ENCODE measurements at places on chromosomes 3 and 15.
A peak's percentile ranks its signal among the peaks of the same experiment; 100 is the strongest.

DNA sequence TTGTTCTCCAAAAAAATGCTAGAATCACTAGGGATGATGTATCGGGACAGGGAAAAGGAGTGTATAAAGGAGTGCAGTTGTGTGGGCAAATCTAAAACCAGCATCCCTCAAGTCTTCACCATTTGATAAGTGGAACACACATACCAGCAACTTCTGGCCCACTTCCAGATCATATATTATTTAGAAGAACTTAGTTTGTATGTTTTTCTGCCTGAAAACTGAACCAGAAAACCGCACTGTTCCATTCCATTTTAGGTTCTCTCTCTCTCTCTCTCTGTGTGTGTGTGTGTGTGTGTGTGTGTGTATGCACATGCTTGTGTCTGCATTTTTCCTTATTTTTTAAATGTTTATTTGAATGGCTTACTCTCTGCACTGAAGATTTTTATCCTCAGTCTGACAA lies 93.5 kb downstream of the SERPINI1 start:
- no peak for ATAC-seq

- no peak for ATAC-seq
Observed at GRCh38 chr15:81012588-81012987, 11.9 kb downstream of the TLNRD1 start.

DNA sequence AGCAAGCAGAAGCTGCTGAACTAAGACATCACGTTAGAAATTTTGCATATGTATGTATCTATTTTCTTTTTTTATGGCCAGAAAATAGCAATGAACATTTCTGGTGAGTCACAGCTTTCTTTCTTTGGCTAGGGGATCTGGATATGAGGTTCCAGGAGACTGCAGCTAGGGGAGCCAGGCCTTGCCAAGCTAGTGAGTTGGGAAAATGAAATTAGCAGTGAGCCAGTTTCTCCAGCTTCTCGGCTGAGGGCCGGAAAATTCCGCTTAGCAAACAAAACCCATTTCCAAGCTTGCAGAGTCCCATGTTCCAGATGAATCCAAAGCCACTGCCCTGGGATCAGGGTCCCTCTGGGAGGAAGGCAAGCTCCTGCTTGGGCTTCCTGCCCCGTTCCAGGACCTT lies 137.6 kb downstream of the SRGAP3 start:
- no peak for ATAC-seq

DNA sequence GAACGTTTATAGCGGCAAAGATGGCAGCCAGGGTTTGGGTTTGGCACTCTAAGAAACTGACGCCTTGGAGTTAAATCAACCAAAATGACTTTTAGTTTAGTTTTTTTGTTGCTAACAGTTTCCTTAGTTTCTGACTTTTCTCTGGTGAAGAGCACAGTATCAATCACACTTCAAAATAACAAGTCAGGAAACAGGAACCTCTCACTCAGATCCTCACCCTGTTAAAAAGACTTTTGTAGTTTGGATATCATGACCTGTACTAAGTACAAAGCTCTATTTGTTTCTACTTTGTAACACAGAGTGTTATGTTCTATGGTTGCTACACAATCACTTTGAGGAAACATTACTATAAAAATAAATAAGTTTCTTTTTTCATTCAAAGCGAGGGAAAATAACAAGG lies 51.1 kb downstream of the ATP10A start:
- ATAC-seq: peak; percentile 33

DNA sequence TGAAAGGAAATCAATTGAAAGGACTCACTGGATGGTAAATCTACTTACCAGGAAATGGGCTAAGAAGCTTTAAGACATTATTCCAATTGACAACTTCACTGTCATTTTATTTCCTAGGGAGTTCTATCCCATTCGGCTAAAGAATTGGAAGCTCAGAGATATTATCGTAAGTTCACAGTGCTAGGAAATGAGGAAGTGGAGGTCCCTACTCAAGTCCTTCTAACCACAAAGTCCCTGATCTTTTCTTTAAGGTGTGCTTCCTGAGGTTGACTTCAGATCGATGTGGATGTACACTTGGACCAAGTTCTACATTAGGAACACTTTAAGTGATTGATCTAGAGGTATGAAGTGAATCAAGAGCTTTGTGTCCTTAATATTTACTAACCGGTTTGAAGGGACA lies 63.6 kb downstream of the MDFIC2 start:
- ATAC-seq: no peak

DNA sequence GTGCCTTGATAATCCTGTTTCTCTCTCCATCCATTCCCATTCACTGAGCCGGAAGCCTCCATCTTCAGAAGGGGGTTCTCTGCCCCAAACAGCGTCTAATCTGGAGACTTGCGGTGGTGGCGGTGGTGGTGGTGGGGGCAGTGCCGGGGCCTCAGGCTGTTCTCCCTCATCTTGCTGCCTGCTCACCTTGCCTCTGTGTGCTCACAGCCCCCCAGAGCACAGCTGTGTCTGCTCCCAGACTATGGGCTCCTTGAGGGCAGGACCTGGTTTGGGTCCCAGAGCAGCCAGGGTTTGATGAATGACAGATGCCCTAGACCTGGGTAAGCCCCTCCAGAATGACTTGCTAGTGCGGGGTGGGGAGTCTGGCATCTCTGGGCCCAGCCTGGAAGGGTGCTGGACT lies 430 bp upstream of the PSTPIP1 start:
- ATAC-seq: peak; percentile 11

DNA sequence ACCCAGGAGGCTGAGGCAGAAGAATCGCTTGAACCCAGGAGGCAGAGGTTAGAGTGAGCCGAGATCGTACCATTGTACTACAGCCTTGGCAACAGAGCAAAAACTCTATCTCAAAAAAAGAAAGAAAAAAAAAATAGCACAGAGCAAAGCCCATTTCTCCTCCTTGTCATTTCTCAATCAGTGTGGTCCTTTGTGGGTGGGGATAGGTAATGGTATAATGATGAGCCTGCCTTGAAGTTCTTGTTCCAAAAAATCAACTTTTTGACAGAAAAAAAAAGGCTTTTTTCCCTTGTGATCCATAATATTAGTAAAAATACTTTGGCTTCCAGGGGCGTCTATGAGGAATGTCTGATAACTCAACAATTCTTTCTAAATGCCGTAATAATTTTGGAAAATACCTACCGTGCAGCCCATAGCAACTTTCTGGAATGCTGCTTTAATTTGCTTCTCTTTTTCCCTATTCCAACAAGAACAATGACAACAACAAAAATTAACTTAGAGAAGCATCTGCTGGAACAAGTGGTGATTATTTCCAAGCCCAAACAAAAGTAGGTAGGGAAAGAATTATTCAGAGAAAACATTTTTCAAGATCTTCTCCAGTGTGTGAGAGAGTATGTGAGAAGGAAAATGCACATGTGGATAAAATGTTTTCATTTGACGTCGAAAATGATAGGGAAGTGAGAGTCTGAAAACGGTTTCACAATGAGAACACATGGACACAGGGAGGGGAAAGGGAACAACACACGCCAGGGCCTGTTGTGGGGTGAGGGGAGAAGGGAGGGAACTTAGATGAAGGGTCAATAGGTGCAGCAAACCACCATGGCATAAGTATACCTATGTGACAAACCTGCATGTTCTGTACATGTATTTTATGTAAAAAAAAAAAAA lies 337.8 kb downstream of the RBMS3 start:
- ATAC-seq: no peak

DNA sequence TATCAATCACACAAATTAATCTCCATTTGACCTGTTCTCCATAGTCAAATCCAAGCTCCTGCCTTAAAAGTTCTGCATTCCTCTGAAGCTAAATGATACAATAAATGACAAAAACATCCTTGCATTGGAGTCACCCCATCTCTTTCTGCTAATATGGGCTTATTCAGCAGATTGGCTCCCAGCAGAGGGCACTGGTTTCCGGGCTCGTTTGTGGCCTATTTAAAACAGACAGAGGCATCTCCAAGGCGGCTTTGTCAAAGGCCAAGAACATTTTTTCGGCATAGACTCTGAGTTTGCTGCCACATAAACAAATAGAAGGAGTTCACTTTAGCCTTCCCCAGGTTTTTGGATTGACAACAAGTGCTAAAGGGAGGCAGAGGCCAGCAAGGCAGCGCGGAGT lies 204.4 kb upstream of the RASGRP1 start:
- no peak for ATAC-seq

Data from activated T-helper 17 cell treated with anti-CD3 and anti-CD28 coated beads, Interleukin-2, amount 50 U/mL, for 72 hours (primary cell).